ENCODE measurements at places on chromosomes 3 and 15.
A peak's percentile ranks its signal among the peaks of the same experiment; 100 is the strongest.

DNA sequence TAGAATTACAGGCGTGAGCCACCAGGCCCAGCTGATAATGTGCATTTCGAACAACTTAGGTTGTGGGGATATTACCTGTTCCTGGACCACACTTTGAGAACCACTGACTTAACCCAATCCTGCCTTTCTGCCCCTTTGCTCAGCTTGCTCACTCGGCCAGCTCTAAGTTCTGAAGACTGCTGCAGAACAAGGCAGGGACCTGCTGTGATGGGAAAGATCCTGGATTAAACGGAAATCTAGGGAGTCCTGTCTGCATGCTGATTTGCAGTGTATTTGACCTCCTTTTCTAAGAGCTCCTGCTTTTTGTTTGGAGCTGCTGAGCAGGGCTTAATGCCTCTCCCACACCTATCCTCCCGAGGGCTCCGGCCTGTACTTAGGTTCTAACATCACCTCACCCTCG lies 2.9 kb downstream of the LTK start:
- no peak for DNase-seq

DNA sequence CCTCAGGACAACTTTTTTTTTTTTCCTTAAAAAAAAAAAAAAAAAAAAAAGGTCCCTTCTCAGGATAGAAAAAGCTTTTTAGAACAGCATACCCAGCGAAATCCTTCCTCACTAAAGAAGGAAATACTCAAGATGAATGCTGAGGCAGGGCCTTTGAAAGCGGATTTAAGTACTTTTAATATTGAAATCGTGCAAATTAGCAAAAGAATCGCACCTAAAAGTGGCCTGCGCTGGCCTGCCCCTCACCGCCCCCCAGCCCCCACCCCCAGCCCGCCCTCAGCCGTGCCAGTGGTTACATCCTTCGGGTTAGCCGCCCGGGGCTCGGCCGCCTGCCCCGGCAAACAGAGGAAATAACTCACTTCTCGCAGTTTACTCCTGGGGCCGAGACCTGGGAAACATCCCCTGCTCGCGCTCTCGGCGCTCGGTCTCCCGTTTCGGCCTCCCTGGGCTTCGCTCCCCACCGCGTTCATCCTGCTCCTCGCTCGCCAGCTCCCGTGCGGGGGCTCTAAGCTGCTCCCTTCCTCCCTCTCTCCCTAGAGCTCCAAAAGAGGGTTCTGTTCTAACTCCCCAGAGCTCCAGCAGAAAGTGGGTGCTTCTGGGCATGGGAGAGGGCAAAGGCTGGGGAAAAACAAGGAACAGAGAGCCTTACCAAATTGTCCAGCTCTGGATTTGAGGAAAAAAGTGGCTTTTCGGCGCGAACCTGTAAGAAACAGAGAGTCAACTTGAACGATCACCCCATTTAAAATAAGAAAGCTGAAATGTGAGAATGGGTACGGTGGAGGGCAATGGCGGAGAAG lies 5.2 kb downstream of the MEIS2 start:
- no peak for DNase-seq

GRCh38 chr3:72458375-72458774 lies 389.9 kb downstream of the SHQ1 start:
- no peak for DNase-seq

DNA sequence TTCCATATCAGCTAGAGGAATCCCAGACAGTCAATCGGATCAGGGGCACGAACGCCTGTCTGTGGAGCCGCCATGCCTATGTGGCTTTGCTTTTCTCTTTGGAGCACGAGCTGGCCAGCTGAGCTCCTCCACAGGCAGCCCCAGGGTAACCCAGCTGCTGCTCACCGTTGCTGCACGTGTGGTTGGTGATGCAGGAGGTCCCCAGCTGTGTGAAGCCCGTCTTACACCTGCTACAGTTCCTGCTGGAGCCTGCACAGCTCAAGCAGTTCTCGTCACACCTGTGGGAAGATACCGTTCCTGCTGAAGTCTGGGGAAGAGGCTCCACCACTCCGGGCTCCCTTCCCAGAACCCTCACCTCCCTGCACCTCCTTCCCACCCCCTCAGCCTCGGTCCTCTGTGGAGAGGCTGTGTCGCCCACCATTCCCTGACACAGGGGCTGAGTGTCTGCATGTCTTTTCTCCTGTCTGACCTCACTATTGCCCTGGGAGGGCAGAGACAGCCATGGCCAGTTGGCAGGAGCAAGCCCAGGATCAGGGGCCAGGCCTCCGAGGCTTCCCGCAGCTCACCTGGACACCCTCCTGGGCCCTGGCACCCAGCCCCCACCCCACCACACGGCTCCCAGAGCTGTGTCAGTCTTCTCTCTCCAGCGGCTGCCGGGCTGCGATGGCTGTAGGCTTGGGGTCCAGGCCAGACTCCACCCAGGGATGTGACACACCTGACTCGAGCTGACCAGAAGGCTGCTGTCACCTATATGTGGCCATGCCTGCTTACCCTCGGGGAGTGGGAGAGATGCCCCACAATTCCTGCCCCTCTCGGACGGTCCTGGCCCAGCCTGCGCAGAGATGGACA lies 12.2 kb upstream of the SNRPA1 start:
- peak; percentile 47 for DNase-seq

- no peak for DNase-seq
Measured at GRCh38 chr3:71585131-71585530, 1.6 kb upstream of the FOXP1 start.

GRCh38 chr15:101250873-101251829 lies 697 bp downstream of the CHSY1 start:
- DNase-seq: no peak

DNA sequence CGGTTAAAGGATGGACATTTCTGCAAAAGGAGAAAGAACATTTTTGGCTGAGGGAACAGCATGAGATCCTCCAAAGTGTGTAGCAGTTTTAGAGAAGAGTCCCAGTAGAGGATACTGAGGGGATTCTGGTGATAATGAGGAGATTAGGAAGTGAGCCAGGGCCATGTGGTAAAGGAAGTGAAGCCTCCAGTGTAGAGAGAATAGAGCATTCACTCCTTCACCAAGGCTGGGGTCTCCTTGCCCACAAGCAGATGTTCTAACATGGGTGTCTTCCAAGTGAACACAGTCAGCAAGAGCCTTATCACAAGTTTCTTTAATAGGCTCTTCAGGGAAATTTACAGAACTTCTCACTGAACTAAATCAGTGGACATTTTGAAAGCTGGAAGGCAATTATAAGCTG lies 173.7 kb downstream of the SSR3 start:
- DNase-seq: no peak

DNA sequence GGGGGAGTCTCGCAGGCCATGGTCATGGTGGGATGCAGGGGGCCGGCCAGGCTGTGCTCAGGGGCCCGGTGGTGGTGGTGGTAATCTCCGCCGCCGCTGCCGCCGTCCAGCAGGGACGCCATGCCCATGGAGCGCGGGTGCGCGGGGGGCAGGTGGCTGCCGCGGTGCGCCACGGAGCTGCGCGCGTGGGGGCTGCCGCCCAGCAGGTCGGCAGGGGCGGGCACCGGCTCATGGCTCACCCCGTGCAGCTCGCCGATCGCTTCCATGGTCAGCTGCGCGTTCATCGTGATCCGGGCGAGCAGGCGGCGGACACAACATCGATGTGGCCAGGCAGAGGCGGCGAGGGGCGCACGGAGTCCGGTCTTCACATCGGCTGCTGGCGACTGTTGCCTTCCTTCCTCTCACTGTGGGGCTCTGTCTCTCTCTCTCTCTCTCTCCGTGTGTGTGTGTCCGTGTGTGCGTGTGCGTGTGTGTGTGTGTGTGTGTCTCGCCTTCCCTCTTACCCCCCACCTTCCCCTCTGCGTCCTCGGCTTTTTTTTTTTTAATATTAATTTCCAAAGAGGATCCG lies 451 bp downstream of the ONECUT1 start:
- DNase-seq: no peak

DNA sequence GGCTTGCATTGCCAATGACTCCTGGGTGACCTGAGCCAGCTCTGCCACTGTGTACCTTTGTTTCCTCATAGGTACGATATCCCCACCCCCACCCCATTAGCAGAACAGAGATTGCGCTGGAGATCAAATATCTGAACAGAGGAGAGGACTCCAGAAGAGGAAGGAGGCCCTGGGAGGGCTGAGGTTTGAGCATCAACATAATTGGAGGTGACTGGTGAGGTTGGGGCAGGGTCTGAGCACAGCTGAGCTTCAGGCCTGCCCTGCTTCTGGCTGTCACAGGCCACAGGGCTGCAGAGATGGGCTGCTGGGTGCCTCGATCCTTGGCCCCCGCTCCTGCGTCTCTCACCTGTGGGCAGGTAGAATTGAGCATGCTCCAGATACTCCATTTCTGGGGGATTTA lies 21.3 kb upstream of the CACNA2D2 start:
- no peak for DNase-seq

- no peak for DNase-seq
Measured at GRCh38 chr3:112767177-112767576, 79.5 kb downstream of the CD200R1L start.

DNA sequence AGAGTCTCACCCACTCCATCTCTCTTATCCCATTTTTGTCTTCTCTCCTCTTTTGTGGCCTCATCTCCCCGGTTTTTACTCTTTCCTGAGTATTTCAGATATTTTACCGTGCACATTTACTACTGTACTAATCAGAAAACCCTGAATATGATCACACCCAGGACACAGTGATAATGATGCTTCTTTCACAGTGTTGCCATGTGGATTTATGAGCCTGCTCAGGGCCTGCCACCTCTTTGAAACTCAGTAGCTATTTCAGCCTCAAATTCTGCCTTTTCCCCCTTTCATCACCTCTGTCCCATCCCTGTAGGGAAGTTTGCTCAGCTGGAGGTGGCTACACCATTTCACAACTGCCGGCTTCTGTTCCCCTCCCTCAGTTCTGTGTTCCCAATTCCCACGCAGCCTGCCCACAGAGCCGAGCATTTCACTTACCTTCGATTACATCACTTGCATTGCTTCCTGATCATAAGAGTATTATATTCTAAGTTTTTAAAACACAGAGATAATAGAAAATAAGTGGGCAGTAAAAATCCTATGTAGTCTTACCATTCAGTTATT lies 33.2 kb downstream of the ARNT2 start:
- no peak for DNase-seq

GRCh38 chr3:135581806-135582205 lies 383.7 kb upstream of the PPP2R3A start:
- DNase-seq: no peak

- no peak for DNase-seq
Measured at GRCh38 chr3:135169651-135170050, 374.6 kb downstream of the EPHB1 start.

DNA sequence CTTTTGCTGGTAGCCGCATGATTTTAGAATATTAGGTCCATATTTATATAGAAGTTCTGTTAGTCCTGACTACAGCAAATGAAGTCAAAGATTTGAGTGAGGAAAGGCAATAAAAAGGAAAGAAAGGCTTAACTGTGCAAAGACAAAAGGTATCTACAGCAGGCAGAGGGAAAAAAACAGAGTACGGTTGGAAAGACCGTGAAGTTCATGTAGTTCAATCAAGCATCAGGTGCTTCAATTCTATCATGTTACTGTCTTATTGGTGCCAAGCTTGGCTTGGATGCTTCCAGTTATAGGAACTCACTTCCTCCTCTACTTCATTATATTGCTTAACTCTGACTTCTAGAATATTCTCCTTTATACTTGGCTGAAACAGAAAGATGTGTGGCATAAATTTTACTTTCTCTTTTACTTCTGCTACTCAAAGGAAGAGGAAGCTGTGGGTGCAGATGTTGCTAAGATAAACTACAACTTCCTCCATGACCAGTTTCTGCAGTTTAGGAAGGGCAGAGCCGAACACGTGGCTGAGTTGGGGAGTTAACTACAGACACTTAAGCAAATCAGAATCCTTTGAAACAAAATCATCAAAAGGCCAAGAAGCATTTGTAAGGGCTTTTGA lies 72.6 kb upstream of the ZBED2 start:
- no peak for DNase-seq

- no peak for DNase-seq
Measured at GRCh38 chr3:10361375-10361774, 40.5 kb upstream of the SEC13 start.

DNA sequence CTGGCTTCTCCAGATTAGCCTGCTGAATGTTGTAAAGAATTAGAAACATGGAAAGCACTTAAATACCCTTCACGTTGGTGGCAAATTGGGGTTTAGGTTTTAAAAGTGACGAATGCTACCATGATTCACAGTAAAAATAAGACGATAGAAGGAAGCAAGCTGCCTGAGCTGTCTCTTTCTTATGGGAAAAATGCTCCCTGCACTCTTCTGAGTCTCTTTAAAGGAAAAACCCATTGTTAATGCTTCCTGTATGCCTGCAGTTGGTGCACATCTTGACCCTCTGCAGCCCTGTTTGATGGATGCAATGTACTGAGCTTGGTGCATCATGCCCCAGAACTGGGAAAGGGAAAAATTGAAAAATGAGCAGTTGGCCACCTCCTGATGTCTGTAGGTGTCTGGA lies 258.6 kb upstream of the RASGRP1 start:
- DNase-seq: no peak

- DNase-seq: no peak
Measured at GRCh38 chr3:192851821-192852372, 65.8 kb downstream of the MB21D2 start.

DNA sequence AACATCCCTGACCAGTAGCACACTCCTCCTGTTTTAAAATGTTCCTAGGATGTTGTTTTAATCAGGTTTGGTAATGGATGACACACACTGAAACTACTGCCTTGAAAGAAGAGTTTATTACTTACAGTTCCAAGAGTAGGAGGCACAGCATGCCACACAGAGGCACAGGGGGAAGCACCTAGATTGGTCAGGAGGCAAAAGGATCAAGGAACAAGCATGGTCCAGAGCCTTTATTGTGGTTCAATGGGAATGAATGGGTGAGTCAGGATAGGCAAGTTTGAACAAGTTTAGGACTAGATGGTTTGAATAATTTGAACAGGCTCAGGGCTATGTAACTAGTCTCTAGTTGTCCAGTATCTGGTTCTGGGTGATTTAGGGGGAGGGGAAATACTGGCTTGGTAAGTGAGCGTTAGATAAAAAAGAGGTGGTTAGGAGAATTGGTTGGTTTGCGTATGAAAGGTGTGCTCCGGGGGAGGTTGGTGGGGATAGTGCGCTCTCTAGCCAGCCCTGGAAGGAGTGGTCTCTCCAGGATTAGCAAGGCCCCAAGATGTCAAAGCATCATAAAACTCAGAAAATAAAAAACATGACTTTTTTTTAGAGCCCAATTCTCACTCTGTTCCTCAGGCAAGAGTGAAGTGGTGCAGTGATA lies 35.1 kb downstream of the TMOD3 start:
- DNase-seq: no peak

DNA sequence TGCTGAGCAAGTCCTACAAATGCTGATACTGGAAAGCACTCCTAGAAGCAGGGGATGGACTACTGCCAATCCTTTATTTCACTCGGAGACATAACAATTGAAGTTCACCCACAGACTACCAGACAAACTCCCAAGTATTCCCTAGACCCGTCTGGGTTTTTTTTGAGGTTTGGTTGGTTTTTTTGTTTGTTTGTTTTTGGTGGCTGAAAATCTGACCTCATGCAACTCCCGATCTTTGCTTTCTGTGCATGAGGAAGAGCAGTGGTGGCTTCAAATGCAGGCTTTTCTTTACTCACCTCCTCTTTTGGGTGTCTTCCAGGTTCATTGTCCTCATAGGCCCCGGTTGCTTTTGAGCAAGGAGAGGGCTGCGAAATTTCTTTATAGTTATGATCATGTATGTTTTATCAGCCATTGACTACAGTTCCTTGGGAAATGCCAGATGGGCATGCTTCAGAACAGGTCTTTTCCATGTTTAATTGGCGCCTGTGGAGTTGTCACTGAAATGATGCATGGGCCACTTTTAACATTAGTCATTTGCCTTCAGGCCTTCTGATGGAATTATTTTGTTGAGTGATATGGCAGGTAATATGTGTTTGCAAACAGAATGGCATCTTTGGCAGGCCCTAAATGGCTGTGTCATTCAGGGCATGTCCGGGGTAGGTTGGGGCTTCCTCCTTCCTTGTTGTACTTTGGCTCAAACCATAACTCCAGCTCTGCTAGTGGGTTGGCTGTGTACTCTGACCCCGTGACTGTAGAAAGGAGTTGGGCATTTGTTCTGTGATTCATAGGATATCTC lies 81.3 kb upstream of the ZBED2 start:
- no peak for DNase-seq
